Astrocyte of the spinal cord (primary cell): ENCODE measurements at places on chromosomes 1 and 21.
A peak's percentile ranks its signal among the peaks of the same experiment; 100 is the strongest.

DNA sequence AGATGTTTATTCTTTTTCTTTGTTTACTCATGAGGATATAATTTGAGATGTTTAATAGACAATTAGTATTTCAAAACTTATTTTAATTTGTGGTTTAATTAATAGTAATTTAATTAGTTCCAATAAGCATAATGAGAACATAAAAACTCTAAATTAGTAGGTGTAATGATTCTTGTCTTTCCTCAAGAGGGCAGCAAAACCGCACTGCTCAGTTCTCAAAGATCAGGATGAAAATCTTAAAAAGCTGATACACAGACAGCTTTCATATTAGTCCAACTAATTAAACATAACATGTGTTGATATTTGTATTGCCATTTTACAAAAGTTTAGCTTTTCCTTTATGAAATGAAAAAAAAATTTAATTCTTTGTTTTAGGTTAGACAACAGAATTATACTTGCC is 106.7 kb upstream of the C21orf91 start:
- peak; percentile 51 for DNase-seq

DNA sequence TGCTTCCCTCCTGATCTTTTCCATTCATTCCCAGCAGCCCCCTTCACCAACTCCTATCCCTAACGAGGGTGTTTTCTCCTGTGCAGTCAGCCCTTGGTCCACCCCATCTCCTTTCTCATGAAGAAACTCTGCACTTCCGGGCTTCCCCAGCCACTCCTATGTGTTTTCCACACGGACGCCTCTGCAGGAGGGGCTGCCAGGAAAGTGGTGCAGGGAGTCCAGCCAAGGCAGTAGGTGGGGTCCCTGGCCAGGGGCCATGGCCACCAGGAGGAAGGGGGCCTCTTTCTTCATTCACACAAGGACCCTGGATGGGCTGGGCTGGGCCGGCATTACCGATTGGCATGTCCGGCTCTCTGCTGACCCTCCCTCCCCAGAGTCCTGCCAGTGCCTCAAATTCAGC is 72.8 kb upstream of the EFHD2 start:
- DNase-seq, result no peak

DNA sequence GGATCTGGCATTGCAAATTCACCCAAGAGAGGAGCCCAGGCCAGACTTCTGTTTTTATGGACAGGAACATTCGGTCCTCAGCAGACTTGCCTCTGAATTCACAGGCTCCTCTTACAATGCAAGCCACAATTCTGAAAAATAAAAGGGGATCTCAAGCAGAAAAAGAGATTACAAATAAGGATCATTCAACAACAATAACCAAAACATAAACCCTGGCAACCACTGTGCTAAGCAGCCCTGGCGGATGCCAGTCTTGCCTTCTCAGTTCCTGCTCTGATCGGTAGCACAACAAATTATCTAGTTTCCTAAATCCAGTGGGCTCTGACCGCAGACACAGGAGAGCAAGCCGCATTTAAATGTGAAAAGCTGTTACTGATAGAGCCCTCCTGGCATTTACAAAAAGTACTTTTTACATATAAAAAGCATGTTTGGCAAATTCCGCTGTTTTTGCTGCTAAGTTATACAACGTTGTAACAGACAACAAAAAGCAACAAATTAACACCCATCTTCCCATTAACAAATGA is 123.4 kb upstream of the FOXD3 start:
- DNase-seq, result no peak

DNA sequence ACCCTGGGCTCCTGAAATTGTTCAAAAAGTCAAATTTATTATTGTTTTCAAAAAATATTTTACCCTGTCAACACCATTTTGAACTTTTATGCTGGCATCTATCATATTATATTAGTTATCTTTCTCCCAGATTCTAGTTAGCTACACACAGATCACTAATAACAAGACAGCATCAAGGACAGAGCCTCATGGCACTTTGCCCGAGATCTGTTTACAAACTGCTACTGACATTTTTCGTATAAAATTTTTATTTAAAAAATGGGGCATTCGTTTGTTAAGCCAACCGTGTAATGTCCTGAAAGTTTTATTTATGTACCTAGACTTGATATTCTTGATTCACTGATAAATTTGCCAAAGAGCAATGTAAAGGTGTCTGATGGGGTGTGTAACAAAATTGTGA is 78.1 kb downstream of the PLPPR5 start:
- no peak for DNase-seq

- peak; percentile 56 for DNase-seq
These were observed 17.3 kb downstream of the PI4KB start for GRCh38 chr1:151309811-151310323.

DNA sequence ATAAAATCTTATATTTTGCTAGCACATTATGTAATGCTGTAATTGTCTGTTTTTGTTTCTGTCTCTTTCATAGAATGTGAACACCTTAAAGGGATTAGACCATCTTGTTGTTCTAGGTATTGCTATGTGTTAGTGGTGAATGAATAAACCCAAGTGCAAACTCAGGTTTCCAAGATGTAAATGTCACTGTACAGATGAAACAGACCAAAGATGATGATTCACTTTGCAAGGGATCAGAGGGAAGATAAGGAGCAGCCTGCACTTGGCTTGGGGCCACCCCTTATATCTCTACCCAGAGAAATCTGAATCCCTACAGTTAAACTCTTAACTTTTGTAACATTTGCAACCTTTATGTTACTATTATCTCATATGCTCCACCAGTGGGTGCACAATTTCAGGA is 25.4 kb downstream of the UROD start:
- no peak for DNase-seq

DNA sequence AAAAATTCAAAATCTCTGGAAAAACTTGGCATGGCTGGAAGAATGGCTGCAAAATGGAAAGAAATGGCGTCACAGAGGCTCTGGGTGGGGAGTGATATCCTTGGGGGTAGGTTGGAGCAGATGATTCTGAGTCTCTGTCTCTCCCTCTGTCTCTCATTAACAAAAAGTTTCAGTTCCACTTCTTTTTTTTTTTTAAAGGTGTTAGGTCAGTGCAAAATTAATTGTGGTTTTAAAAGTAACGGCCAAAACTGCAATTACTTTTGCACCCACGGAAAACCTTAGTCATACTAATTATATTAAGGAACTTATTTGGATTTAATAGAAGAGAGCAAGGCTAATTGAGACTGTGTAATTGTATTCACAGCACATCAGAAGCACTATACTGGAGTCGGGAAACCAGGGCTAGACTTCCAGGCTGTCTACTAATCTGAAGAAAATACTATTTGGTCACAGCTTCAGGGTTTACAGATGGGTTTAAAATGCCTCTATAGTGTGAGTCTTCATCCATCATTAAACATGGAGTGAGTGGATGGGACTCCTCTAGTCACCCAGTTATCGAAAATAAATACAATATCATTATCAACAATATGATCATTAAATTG is 289.1 kb upstream of the PLD5 start:
- no peak for DNase-seq

DNA sequence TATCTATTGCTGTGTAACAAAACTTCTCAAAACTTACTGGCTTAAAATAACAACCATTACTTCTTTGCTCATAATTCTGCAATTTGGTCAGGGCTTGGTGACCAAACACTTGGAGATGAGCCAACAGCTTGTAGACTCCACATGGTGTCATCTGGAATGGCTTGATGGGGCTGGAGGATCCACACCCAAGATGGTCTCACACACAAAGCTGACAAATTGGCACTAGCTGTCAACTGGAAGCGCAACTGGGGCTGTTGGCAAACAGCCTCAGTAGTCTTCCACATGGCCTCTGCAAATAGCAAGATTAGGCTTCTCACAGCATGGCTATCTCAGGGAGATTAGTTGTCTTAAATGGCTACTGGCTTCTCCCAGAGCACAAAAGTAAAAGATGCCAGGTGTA is 27.1 kb upstream of the MTF2 start:
- no peak for DNase-seq

DNA sequence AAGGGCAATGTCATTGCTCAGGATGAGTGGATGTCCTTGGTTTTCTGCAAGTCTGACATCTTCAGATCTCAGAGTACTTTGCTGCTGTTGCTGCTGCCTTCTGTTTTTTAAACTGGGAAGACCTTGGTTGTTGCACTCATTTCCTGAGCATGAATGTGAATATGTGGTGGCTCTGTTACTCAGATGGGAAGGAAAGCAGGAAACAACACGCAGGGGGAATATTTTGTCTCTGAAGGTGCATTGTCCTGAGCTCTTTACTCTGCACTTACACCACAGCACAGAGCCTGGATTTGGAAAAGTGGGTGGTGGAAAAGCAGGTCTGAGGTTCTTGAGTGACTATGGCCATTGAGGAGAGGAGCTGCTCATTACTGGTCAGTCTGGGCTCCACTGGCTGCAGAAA is 36.3 kb downstream of the PTGFRN start:
- DNase-seq, result no peak

DNA sequence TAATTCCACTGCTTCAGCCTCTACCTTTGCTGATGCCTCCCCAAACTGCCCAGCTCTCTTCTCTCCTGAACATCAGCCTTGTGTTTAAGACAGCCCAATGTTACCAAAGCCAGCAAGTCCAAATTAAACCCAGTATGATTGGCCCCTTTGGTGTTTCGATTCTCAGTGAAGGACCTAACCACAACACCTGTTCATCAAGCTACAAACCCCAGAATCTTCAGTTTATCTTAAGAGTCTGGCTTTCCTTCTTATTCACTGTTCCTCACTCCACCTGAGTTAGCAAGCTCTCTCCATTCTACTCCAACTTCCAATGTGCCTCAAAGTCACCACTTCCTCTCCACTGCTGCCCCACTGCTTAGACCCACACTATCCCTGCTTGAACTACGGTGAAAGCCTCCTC is 25.5 kb upstream of the ITPKB start:
- DNase-seq, result no peak

DNA sequence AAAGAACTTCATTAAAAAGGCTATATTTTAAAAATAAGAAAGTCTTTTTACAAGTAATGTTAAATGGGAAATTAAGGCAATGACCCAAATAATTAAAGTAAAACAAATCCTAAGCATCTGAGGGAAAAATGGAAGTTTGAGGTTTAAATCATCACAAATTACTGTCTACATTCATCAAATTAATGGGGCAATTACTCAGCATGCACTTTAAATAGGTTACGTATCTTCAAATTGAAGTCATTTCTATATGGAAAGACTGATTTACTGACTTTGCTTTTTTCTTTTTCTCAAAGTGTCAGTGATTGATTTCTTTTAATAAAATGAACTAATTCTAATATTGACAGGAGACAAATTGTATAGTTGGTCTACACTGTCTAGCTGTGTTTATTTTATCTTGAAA is 1452.3 kb downstream of the NCAM2 start:
- no peak for DNase-seq

- no peak for DNase-seq
These were observed 515.2 kb upstream of the RGS18 start for GRCh38 chr1:191643060-191643459.

- no peak for DNase-seq
These were observed 143.5 kb downstream of the SLC30A10 start for GRCh38 chr1:219784660-219785381.

- no peak for DNase-seq
These were observed 57.4 kb downstream of the DNTTIP2 start for GRCh38 chr1:93821423-93822144.

DNA sequence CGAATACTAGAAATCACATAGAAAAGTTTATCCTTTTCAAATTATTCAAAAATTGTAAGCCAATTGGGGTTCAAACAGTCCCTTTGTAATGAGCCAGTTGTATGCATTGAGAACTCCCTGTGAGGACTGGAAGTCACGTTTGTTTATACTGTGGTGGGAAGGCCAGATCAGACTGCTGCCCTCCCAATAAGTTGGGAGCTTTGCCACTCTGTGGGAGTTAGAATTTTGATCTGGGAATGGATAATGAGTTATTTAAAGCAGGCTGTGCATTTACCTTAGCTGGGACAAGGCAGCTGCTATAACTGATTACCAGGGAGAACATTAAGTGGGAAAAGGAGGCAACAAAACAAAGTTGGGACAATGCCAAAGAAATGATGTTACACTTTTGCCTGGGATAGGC is 178.8 kb downstream of the SDCCAG8 start:
- DNase-seq, result peak; percentile 12

DNA sequence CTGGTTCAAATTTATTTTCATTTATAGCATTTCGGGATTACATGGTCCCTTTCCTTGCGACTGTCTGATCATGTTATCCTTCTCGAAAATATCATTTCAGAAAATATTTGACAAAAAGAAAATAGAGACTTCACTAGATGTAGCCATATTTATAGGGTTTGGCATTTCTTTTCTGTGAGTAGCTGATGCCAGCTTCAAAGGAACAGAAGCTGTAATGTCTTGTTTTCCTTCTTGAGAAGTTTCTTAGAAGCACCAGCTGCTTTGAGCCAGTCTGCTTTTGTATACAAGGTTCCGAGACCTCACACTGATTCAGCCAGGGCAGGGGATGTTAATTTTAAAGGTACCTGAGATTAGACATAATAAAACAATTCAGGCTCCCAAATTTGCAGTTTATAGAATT is 248.2 kb downstream of the ZNF648 start:
- DNase-seq, result no peak

- no peak for DNase-seq
These were observed 796.2 kb downstream of the PLA2G4A start for GRCh38 chr1:187624812-187625545.

DNA sequence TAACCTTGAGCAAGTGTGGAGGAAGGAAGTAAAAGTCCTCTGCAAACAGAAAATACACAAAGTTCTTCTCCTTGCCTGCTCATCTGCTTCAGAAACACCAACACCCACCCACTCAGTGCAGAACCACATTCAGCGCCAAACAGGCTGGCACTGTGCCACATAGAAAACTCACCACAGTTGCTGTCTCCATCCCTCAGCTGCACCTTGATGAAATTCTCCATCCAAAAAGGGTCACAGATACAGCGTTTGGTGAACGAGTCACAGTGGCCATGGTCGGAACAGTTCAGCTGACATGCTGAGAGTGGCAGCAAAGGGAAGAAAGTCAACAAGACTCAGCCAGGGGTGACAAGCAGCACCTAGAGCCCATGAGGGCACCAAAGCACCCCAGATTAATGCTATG is 114.5 kb downstream of the KIAA0319L start:
- DNase-seq, result no peak

- DNase-seq, result no peak
These were observed 143.0 kb downstream of the URB2 start for GRCh38 chr1:229769006-229769405.

DNA sequence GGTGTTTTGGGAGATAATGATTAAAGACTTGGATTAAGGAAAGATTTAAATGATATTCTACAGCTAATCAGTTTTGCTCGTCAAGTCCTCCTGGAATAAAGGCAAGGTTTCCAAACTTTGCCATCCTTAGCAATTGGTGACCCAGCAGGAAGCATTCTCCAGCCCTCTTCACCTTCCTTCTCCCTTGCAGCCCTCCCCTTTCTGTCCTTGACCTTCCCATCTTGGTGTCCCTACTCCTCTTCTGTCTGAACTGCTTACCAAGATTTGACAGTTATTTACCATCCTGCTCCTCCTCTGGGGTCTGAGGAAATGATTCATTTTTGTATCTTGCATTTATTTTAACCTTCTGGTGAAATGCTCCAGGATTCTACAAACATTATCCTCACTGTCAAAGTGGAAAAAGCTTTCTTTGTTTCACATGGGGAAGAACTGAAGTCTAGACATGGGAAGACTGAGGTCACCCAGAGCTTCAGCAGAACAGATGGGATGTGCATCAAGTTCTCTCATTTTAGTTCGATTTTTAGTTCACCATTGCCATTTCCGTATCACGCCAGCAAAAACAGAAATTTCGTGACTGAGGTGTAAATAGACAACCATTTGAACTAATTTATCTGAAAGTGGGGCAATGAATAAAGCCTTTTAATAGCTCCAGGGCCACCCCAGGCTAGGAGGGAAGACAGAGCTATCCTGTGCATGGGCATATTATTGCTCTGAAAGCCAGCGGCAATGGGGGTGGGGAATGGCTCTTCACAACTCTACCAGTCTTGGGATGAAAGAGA is 504.4 kb upstream of the PLXNA2 start:
- DNase-seq, result no peak

- no peak for DNase-seq
These were observed 8.0 kb downstream of the DDI2 start for GRCh38 chr1:15625056-15625917.
